ENCODE measurements at places on chromosomes 7 and 10. TPM values are rescaled to one million over a fixed set of nuclear protein-coding genes. Genes with fewer than 3 reads are reported as not detected.

CCL26 gene
- total RNA-seq, result 0.27 TPM

RASA4B gene
- total RNA-seq, result 2.7 TPM

UNCX gene
- total RNA-seq, result not detected

HOXA13 gene
- total RNA-seq, result 2.7 TPM

DPP6 gene
- total RNA-seq, result not detected

- DNase-seq, result peak; percentile 87
Observed at GRCh38 chr7:159022238-159022993, 122.3 kb downstream of the VIPR2 start.

DNA sequence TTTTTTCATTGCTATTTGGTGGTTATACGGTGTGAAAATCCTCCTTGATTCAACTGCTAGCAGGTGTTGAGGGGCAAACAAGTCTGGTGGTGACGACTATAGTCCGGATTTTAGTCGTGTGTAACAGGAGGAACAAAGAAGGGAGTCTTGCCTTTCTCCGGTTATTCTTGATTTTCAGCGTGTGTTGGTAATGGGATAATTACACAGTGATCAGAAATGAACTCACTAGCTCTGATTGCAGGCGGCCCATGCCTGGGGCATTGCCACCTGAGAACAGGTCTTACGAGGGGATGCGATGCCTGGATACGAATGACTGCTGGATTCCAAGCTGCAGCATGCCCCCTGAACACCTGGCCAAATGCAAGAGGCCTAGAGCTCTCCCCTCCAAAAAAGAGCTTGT lies 72.8 kb downstream of the CAMK1D start:
- no peak for DNase-seq

DNA sequence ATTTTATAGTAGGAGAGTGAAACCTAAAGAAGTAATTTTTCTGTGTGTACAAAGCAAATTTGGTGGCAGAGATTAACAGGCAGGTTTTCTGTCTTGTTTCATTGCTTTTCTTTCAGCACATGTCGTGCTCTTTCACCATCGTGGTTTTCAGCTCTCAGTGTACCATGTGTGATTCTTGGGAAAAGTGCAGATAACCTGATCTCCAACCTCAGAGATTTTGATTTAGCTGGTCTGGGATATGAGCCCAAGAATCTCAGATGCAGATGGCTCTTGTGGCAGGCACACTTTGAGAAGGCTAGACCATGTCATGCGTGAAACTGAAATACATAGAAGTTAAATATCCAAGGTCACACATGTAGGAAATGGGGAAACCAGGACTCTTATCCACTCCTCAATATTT lies 317.4 kb downstream of the EXOC4 start:
- DNase-seq, result no peak

- no peak for DNase-seq
Observed at GRCh38 chr7:47576031-47576865, 5.7 kb downstream of the TNS3 start.

DNA sequence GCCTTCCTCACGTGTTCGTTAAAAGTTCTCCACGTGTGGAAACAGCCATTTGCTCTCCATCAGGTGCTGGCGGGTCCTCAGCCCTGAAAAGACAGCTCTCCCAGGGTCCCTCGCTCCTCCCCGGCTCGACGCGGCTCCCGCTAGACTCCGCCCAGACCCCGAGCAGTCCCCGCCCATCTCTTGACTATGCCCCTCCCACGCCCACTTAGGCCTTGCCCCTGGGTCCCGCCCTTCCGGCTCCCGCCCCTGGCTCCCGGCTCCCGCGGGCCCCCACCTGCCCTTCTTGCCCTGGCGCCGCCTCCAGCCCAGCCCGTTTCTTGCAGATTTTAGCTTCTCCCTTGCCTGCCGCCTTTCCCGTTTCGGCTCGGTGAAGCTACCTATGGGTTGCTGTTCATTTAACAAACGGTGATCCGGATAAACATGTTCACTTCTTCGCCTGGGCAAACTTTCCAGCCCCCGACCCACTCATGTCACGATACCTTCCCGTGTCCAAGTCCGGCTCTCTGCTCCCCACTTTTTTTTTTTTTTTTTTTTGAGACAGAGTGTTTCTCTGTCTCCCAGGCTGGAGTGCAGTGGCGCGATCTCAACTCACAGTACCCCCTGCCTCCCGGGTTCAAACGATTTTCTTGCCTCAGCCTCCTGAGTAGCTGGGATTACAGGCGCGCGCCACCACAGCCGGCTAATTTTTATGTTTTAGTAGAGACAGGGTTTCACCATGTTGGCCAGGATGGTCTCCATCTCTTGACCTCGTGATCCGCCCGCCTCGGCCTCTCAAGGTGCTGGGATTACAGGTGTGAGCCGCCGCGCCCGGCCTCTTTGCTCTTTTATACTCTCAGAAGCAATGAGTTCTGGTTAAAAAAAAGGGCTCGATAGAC lies 830 bp upstream of the ZNF438 start:
- DNase-seq, result peak; percentile 88

GRCh38 chr10:105195831-105196230 lies 554.7 kb downstream of the SORCS3 start:
- no peak for DNase-seq

DNA sequence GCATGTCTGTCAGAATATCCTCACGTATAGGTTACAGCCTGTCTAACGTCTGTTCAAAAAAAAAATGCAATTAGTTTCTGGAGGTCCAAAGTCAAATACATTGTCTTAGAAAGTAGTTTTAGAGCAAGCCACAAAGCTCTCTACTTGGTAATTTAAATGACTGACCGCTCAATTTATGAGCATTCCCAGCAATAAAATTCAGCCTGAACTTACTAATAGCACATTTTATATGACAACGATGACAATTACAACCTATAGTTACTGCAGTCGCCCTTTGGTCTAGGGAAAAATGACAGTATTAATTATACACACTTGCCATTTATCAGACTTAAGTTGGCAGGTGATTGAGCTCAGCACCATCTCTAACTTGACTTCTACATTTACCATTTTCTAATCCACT lies 425.8 kb upstream of the STEAP1 start:
- no peak for DNase-seq

DNA sequence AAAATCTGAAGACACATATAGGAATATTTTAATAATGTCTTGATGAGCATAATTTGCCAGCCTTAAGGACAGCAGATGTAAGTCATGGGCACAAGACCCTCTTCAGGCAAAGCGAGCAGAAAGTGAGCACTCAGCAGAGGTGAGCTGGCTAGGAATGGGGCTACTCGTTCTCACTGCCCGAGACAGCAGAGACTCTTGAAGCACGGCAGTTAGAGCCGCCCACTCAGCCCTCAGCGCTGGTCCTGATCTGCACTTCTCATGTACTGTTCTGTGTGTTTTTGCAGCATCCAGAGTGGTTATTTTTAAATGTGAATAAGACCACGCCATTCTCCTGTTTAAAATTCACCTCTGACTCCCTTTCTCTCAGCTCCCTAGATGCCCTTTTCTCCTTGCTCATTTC lies 65.3 kb downstream of the GFRA1 start:
- DNase-seq, result no peak
